Neural progenitor cell (in vitro differentiated cells): ENCODE measurements at places on chromosomes 3 and 15. TPM values are rescaled to one million over a fixed set of nuclear protein-coding genes. Genes with fewer than 3 reads are reported as not detected.

Gene CLDND1
- total RNA-seq = 110 and 176 TPM in 2 replicates

Gene RFX7
- 16.4 and 24.1 TPM in 2 replicates for total RNA-seq

Gene FOXB1
- 7.3 and 9.6 TPM in 2 replicates for total RNA-seq

Gene TNNC1
- 0.67 and 5.8 TPM in 2 replicates for total RNA-seq

Gene GADL1
- total RNA-seq = 0.03 TPM in 1 of 2 replicates, not detected in the other

Gene CASR
- not detected in 2 replicates for total RNA-seq
